ENCODE measurements at places on chromosomes 5 and 9. TPM values are rescaled to one million over a fixed set of nuclear protein-coding genes. Genes with fewer than 3 reads are reported as not detected.

- DNase-seq: no peak
These were observed 657.4 kb downstream of the BRINP1 start for GRCh38 chr9:118711843-118712242.

GRCh38 chr5:141783005-141783946 is 94.9 kb downstream of the PCDH1 start:
- DNase-seq: no peak

- no peak for DNase-seq
These were observed 10.8 kb upstream of the ADRB2 start for GRCh38 chr5:148815578-148815977.

- no peak for DNase-seq
These were observed 56.2 kb upstream of the SLC2A8 start for GRCh38 chr9:127340721-127341120.

DNA sequence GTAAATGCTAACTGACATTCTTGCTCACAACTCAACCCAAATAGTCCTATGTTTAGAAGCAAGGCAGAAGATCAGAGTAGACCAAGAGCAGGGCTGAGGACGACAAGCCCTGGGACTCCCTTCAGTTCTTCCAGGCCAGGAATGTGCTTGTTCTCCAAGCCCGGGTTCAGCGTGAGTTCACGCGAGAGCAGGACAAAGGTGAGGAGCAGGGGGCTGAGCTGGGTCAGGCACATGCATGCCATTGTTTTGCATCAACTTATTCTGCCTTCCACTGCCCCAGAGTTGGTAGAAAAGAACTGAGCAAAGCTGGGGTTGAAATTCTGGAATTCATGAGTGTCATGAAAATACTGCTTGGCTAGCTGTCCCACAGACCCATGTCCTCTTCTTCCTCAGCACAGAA is 206.5 kb downstream of the PAX5 start:
- DNase-seq: no peak

DNA sequence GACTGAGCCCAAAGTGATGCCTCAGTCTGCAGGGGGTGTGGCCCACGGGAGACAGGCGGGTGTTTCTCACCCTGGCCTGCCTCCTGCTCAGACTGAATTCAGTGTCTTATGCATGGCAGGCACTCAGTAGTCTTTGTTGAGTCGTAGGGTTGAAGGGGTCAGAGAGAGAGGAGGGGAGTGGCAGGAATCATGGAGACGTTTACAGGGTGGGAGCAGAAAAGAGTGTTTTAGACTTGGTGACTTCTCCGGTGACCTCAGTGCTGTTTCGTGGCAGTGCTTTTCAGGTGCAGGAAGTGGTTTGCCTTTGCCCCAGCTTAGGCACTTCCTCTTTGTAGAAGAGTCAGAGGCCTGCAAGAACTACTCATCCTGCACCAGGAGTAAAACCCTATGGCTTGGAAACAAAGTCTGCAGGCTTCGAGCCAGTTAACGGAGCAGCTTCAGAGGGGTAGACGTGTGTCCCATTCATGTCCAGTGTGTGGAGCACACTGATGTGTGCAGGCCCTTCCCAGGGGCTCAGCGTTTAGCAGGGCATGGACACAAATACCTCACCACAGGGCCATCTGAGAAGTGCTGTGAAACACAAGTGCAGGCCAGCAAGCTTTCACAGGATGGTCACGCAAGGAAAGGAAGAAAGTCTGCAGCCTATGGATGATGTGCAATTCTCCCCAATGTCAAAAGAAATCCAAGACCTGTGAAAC is 24.5 kb upstream of the SEMA4D start:
- no peak for DNase-seq

DNA sequence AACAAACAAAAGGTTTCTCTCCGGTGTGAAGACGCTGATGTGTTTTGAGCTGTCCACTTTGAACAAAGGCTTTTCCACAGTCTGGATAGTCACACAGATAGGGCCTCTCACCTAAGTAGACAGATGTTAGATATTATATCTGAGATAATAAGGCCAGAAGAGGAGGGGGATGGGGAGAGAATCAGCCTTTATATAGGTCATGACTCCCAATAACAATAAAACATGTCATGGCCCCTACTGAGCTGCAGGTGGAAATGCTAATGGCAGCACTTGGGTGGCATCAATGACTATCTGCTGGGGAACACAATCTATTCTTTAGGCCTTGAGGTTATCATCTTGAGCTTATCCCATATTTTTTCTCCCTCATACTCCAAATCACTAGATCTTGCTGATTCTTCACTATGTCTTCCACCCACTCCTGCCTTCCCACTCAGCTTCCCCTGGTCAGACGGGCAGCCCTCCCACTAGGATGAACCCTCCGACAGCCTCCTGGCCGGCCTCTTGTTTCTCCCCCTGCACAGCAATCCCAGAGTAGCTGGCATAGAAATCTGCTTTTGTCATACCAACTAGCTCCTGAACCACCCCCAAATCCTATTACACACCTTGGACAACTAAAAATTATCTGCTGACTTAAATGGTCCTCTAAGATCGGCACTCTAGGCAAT is 11.5 kb upstream of the SLC35D2 start:
- DNase-seq: no peak

DNA sequence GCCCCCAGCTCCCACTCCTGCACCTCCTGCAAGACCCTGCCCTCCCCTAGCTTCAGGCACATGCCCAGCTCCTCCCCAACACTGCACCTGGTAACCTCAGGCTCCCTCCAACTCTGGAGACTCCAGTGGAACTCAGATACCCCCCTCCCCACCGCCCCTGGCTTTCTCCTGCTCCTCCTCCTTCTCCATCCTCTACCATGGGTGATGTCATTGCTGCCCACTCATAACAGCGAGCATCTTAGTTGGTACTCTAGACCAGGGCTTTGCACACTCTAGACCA is 24.7 kb upstream of the CNOT6 start:
- DNase-seq: no peak

- DNase-seq: no peak
These were observed 10.0 kb upstream of the HDHD3 start for GRCh38 chr9:113386571-113387393.

The EGFLAM gene
- not detected for polyA plus RNA-seq

Measured in muscle of arm (tissue), 14 donors.